ENCODE measurements at places on chromosomes 16 and 17.

- DNase-seq = no peak
Observed at GRCh38 chr17:57622683-57623433, 122.2 kb downstream of the CCDC182 start.

DNA sequence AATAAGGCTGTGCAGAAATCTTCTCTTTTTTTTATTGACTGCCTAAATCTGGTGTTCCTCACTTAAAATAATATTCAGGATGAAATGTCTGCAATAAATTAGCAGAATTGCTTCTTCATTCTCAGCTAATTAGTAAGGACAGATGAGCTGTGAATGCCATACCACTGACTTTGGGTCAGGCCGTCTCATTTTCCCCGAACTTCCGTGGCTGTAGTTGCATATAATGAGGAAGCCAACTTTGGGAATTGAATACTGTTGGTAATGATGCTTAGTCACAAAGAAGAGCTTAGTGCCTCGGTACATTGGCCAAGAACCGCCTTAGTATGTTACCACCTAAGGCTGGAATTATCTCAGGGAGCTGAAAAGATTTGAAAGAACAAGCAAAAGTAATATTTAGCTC lies 47.6 kb downstream of the NUP93 start:
- DNase-seq = no peak

- no peak for DNase-seq
Observed at GRCh38 chr17:44221084-44221861, 1.8 kb upstream of the UBTF start.

DNA sequence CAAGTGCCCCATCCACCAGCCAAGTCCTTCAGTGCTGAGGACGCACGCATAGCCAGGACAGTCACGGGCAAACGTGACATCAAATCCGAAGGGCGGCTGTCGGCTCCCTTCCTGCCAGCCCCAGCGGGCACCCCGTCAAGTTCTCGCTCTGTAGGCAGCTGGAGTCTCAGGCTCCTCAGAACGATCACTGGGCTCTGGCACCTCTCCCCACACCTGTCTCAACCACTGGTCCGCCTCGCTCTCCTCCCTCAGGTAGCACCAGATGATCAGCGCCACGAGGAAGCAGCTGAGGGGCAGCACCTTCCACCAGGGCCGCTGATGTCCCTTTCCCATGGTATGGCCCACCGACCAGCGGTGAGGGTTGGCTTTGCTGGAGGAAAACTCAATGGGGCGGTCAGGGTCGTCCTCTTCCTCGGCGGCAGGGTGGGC lies 422 bp downstream of the UQCC4 start:
- DNase-seq = no peak

DNA sequence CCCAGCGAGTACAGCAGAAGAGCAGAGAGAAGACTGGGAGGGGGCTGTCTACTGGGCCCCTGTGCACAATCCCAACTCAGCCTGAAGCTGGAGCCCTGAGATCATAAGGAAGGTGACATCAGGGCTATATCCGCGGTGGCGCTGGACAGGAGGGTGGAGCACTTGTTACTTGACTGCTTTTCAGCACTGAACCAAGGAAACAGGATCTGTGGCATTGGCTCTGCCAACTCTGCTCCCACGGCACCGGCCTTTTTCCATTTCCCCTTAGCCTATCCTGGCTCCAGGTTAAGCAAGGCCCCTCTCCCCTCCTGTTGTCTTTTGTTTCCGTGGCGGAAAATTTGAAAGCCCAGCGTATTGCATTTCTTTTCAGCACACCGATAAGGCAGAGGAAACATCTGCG lies 125.0 kb upstream of the IRX3 start:
- no peak for DNase-seq

GRCh38 chr16:88538366-88539060 lies 31.7 kb upstream of the ZC3H18 start:
- DNase-seq = no peak

DNA sequence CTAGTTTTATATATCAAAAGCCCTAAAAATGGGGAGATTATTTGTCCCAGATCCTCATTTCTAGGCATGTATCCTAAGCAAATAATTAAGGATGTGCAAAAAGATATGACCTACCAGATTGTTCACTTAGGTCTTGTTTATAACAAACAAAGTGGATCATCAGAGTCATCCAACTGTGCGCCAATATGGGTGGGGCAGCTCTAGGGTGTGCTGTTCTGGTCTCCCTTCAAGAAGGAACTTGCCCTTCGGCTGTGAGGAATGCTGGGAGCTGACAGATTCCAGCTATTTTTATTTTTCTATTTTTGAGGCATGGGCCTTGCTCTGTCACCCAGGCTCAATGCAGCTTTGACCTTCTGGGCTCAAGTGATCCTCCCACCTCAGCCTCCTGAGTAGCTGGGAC lies 13.8 kb downstream of the CHP2 start:
- no peak for DNase-seq

DNA sequence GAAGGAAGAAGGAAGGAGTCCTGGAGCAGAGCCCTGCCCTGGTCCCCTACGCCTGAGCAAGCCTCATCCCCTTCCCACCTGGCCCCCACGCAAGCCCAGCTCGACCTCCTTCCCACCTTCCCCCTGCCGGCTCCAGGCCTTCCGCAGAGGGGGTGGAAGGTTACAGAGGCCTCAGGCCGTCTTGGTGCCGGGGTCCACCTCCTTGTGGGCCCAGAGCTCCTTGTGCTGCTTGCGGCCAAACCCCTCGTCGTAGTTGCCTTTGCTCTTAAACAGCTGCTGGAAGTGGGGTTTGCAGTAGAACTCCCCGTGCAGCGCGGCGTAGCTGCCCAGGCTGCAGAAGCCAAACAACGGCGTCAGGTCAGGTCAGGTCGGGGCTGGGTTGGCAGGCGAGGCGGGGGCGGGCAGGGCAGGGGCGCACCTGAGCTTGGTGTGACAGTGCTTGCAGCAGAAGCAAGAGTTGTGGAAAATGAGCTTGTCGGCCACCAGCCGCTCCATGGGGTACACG lies 1.5 kb downstream of the LIMD2 start:
- no peak for DNase-seq

DNA sequence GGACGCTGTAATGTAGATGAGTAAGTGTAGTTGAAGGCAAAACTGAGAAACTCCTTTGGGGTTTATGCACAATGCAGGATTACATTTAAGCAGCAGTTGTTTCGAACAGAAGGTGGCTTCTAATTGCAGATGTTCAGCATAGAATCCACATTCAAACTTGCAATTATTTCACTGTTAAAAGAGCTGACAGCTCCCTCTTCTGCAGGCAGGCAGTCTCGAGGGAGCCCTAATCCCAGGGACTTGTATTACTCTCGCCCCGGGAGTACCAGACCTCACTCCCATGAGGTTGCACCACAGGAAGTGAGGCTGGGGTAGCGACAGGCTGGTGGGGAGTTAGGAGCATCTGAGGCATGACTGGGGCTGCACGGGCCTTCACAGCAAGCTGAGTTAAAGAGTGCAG lies 484.3 kb upstream of the EEF2KMT start:
- DNase-seq = no peak

DNA sequence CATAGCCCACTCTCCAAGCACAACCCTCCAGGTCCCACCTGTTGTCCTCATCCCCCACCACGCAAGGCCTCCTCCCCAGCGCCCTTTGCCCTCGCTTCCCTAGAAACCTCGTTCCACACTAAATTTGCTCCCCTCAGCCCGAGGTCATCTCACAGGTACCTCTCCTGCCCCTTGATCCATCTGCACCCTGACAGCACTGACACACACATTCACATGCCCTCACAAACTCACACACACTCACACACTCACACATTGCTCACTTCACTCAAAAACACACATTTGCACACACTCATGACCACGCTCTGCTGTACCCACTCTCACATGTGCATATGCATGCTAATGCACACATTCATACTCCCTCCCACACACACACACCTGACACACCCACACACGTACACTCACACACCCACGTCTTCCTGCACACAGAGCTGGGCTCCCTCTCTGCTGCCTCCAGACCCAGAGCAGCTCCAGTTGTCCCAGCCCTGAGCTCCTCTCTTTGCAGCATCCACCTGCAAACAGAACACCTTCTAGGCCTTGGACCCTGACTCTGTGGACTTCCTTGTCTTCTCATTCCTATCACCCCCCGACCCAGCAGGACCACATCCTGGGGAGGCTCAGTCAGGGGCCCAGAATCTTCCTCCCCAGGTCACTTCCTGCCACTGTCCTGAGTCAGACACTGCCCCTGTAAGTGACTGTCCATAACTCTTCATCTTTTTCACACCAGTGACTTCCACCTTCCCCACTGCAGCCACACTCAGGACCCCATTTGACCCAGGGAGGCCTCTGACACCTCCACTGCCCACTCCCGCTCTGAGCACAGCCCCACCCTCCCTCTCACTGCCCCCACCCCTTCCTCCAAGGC lies 4.9 kb downstream of the ASGR2 start:
- DNase-seq = no peak

GRCh38 chr17:40139566-40140058 lies 725 bp upstream of the CASC3 start:
- no peak for DNase-seq

- no peak for DNase-seq
Observed at GRCh38 chr17:43914451-43914850, 7.1 kb upstream of the MPP2 start.

DNA sequence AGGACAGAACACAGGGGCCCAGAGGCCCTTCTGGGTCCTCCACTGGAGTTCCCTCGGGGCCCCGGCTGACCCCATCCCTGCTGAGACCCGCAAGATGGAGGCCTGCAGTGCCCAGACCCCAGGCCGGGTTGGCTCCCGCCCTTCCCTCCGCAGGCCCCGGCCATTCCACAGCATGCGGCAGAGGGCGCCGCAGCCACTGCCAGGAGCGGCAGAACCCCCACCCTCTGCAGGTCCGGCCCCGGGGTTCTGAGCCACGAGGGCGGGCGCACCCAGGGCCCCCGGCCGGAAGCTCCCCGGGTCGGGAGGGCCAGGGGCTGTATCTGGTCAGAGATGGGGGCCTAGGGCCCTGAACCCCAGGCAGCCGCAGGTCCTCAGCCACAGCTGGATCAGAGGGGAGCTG lies 2.4 kb upstream of the PERCC1 start:
- no peak for DNase-seq

- DNase-seq = no peak
Observed at GRCh38 chr17:17479209-17479608, 2.4 kb downstream of the MED9 start.

DNA sequence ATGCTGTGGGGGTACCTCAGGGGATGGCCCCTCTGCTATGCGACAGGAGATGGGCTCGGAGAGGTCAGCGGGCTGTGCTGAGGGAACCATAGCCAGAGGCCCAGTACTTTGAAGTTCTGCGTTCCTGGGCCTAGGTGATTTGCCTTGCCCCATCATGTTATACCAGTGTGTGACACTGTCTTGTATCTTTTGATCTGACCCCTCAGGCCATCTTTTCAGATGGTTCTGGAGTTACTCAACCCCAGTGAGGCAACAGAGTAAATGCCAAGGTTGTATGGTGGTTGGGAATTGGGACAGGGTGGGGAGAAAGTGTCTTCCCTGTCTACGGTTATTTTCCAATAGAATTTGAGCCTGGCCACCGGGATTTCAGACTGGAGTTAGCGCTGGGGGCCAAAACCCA lies 8.5 kb downstream of the MSI2 start:
- DNase-seq = no peak
